Mesenchymal stem cell (in vitro differentiated cells and primary cell): ENCODE measurements at places on chromosomes 13 and 19.

DNA sequence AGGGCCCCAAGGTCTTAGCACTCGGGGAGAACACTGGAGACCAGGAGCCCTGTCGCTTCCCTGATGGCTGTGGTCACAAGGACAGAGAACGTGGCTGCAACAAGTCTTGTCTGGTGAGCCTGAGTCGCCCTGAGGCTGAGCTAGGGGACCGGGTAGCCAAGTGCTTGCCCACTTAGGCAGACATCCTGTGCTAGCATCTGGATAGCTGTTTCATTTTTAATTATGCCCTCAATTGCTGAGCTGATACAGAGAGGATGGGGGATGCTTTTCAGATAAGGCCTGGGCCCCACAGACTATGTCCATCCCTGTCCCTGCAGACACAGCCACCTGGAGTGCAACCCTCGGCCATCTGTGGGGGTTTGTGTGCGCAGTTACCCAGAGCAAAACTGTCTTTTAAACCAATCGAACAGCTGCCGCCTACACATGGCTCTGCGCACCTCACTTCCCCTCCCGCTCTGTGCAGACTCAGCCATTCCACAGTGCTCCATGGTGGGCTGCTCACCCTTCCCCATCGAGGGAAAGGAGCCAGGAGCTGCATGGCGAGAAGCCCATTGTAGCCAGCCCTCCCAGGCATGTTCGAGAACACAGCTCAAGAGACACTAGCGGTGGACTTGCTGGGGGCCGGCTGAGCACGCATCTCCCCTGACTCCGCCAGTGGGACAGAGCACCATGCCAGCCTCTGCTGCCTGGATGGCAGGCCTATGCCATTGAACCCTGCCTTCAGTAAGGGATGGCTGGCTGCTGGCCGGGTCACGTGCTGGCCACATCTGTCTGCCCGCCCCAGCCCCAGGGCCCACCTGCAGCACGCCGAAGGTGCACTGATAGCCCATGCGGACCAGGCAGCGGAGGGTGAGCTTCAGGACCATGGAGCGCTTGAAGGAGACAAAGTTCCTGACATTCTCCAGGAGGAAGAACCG, 19.4 kb upstream of the EIF3G start:
- no peak overlapping the region for H3K4me3 ChIP-seq
- no peaks in the 10 kb centered on the region for H3K4me1 ChIP-seq
- no peak for DNase-seq
- H3K27me3 ChIP-seq: no peaks in the 10 kb centered on the region
- H3K27ac ChIP-seq: no peak overlapping the region

DNA sequence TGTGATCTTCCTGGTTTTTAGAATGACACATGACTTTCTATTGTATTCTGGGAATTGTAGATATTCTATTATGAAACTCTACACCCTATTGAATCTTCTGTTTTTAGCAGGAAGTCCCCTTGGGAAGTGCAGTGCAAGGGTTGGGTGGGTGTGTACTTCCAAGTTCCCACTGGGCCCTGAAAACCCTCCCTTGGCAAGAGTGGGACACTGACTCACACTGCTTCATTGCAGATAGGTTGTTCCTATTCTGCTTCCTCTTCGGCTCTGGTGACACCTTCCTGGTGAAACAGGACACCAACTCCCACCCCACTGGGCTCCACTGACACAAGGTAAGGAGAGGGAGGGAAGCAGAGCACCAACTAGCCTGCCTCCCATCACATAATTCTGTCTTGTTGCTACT, 121.8 kb downstream of the KCTD12 start:
- no peak overlapping the region for H3K4me3 ChIP-seq
- no peaks in the 10 kb centered on the region for H3K4me1 ChIP-seq
- H3K36me3 ChIP-seq: no peaks in the 10 kb centered on the region
- H3K27ac ChIP-seq: no peak overlapping the region
- H3K27me3 ChIP-seq: no peaks in the 10 kb centered on the region
- DNase-seq: no peak

- H3K27ac ChIP-seq: no peak overlapping the region
- no peaks in the 10 kb centered on the region for H3K36me3 ChIP-seq
- H3K4me1 ChIP-seq: no peaks in the 10 kb centered on the region
- peak; percentile 60 for DNase-seq
These were observed 214.7 kb downstream of the VWA8 start for GRCh38 chr13:41746259-41746658.

DNA sequence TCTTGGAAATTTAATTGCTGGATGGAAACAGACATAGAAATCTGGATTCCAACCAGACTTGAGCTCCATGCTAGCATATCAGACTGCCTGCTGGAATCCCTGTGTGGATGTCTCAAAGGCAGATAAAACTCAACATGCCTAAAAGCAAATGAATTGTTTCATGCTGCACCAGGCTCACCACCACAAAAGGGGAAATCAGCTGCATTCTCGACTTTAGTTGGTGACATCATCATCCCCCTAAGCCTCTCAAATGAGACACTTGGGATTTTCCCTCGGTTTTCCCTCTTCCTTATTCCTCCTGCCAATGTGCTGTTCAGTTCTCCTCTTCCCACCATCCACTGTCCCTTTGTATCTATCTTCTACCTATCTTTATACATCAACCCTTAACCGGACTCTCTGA, 134.3 kb downstream of the ZDHHC20 start:
- H3K36me3 ChIP-seq: no peaks in the 10 kb centered on the region
- H3K4me1 ChIP-seq: peaks cover 18% of the 10 kb centered on the region
- H3K27me3 ChIP-seq: no peaks in the 10 kb centered on the region
- no peak for DNase-seq
- H3K27ac ChIP-seq: no peak overlapping the region

DNA sequence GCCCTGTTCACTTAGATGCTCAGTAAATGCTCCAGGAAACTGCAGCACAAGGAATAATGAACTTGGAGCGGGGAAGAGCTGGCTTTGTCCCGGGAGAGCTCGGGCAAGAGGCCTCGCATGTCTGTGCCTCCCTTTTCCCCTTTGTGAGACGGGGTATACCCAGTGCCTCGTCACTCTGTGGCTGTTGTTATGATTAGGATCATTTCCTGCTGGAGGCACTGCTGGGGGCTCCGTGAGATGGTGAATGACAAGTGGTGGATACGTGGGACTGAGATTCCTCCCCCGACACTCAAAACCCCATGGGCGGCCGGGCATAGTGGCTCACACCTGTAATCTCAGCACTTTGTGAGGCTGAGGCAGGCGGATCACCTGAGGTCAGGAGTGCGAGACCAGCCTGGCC, 1.1 kb upstream of the PLVAP start:
- H3K4me3 ChIP-seq: no peak overlapping the region
- DNase-seq: no peak
- H3K27me3 ChIP-seq: peaks cover 27% of the 10 kb centered on the region
- no peaks in the 10 kb centered on the region for H3K36me3 ChIP-seq
- H3K27ac ChIP-seq: no peak overlapping the region
- peaks cover 11% of the 10 kb centered on the region for H3K4me1 ChIP-seq

DNA sequence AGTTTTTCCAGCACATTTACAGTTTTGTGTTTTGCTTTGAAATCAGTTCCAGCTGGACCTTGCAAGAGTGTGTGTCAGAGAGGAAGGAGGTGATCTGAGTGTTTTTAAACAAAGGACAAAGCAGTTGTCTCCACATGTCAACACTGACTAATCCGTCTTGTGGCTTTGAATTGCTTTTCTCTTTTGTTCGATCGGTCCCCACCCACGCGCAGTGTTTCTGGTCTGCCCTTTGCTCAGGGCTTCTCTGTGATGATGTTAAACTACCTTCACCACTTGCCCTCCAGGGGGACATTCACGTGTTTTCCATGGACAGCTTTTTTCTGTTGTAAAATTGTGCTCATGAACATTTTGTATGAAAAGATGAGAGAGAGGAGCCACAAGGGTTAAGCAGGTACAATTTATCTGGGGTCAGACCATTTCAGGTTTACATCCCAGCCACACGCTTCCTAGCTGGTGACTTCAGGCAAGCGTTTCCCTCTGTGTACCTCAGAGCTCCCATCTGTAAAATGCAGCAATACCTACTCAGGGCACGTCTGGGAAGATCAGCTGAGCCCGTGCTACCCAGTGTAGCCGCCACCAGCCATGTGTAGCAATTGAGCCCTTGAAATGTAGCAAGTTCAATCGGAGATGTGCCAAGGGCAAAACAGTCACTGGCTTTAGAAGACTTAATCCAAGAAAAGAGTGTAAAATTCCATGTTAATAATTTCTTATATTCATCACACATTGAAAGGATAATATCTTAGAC, 13.5 kb upstream of the PLA2G4C start:
- H3K36me3 ChIP-seq: peaks cover 23% of the 10 kb centered on the region
- H3K27me3 ChIP-seq: no peaks in the 10 kb centered on the region

DNA sequence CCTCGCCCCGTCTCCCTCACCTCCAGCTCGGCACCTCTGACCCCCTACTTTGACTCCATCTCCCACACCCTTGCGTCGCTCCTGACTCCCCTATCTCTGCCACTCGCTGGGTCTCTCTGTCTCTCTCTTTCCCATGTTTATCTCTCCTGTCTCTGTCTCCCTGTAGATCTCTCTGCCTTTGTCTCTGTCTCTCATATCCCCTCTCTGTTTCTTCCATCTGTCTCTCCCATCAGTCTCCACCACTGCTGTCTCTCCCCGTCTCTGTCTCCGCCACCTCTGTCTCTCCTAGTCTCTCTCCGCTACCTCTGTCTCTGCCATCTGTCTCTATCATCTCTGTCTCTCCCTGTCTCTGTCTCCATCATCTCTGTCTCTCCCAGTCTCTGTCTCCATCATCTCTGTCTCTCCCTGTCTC, 12.4 kb upstream of the BBC3 start:
- H3K36me3 ChIP-seq: no peaks in the 10 kb centered on the region
- no peak overlapping the region for H3K4me3 ChIP-seq
- peak overlapping the region; percentile 38 for H3K27ac ChIP-seq
- peaks cover 39% of the 10 kb centered on the region for H3K4me1 ChIP-seq
- no peak for DNase-seq

DNA sequence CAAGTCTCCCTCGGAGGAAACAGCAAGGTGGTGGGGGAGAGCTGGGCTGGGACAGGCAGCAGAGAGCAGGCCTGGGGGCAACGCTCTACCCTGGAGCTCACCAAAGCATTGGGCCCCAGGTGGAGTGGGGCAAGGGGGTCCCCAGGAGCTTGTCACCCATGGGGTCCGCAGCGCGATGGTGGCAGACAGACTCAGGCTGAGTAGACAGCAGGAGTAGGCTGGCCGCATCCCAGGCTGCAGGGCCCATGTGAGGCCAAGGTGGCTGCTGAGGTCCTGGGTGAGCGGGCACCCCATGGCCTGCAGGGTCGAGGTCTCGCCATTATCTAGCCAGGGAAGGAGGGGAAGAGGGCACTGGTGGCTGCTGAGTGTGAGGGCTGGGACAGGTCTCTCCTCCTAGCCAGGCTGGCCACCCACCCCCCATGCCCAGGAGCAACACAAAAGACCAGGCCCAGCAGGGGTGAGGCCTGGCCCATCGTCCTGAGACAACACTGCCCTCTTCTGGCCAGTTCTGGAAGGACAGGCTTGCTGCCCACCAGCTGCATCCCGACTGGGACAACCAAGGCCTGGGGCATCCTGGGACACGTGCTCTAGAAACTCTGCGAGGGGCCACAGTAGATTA, 33.1 kb downstream of the CEBPG start:
- H3K27me3 ChIP-seq: no peaks in the 10 kb centered on the region
- H3K36me3 ChIP-seq: no peaks in the 10 kb centered on the region
- H3K4me3 ChIP-seq: no peak overlapping the region
- H3K4me1 ChIP-seq: peaks cover 8% of the 10 kb centered on the region
- H3K27ac ChIP-seq: no peak overlapping the region

GRCh38 chr19:54317108-54317964, 4.4 kb upstream of the LILRA5 start:
- H3K27me3 ChIP-seq: peaks cover 31% of the 10 kb centered on the region
- no peak overlapping the region for H3K4me3 ChIP-seq
- no peaks in the 10 kb centered on the region for H3K4me1 ChIP-seq

DNA sequence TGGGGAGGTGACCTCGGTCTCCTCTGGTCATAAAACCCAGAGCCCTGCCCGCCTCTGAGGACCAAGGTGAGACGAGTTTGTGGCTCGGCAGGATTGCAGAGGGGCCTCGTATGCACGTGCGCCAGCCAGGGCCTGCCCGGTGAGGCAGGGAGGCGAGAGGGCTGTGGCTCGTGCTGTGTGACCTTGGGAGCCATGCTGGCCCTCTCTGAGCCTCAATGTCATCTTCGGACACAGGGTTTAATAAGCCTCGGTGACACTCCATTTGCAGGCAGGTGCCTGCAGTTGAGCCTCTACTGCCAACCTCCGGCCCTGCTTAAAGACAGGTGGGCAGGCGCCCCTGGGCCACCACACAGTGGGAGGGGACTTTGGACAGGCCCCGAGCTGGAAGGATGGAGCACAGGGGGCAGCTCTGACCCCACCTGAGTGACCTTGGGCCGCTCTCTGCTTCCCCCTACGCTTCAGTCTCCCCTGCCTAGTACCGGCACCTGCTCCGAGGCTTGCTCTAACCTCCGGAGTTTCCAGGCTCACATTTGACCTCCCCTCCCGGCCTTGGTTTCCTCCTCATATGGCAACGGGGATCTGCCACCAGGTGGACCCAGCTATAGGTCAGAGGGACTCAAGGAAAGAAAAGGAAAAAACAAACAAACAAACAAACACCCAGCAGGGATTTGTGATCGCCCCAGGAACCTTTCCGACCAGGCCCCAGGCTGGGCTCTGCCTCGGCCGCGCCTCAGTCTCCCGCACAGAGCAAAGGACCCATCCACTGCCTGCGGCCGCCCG, 3.1 kb downstream of the ZBTB7A start:
- H3K36me3 ChIP-seq: peaks cover 50% of the 10 kb centered on the region
- peaks cover 59% of the 10 kb centered on the region for H3K4me1 ChIP-seq
- no peak for DNase-seq
- H3K27me3 ChIP-seq: no peaks in the 10 kb centered on the region

DNA sequence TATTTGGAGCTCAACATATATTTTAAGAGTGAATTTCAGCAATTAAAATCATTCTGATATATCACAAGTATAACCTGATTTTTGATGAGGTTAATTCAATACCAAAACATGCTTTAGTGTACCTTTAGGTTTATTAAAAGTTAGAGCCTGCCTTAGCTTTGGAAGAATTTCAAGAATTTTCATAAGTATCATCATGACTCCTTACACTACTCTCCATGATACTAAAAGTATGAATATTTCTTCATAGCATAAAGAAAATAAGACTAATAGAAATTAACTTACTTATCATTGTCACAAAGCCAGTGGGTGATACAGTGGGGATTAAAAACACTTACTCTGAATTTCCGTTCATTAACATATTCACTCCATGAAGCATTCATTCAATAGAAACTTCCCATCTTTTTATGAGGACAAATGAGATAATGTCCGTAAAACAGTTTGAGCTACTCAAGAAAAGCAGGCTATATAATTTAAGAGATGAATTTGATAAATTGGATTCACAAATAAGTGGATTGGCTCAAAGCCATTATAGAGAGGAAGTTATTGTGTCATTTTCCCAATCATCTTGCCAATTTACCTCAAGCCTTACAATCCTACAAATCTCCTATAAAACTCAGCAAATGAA, 214.0 kb downstream of the PCDH9 start:
- H3K36me3 ChIP-seq: no peaks in the 10 kb centered on the region
- no peaks in the 10 kb centered on the region for H3K4me1 ChIP-seq
- no peak overlapping the region for H3K27ac ChIP-seq
- no peak for DNase-seq
- H3K4me3 ChIP-seq: no peak overlapping the region
